ENCODE measurements at places on chromosomes 12 and 14.

- DNase-seq: no peak
Observed at GRCh38 chr12:64232196-64232595, 10.1 kb upstream of the KICS2 start.

GRCh38 chr12:5856692-5857091, 88.4 kb downstream of the ANO2 start:
- no peak for DNase-seq

DNA sequence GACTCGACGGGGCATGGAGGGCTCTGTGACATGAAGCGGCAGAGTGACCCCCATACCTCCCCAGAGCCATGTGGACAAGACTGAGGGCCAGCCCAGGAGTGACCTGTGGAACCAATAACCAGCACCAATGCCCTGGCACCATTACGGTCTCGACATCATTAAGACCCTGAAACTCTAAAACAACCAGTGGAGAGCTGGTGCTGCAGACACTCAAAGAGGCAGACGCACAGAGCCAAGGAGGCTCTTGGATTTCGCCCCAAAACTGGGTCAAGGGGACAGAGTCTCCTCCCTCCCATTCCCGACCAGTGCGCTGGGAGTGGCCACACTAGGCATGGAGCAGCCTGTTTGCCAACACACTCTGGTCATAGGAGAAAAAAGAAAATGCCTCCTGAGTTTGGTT, 41.6 kb upstream of the VASH1 start:
- DNase-seq: no peak

- DNase-seq: no peak
Observed at GRCh38 chr14:100844421-100844820, 18.5 kb downstream of the MEG3 start.

DNA sequence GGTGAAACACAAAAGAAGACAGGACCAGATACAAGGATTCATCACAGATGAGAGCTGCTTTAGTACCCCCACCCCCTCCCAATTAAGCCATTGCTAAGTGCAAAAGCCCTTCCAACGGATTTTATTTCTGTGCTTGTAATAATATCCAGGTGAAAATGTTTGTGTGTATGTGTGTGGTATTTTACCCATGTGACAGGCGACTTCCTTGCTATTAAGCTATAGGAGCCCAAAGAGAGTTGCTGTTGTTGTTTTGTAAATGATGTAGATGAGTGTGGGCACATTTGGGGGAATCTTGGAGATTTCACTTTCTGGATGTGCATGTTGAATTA, 3.2 kb upstream of the HOXC4 start:
- DNase-seq: no peak

DNA sequence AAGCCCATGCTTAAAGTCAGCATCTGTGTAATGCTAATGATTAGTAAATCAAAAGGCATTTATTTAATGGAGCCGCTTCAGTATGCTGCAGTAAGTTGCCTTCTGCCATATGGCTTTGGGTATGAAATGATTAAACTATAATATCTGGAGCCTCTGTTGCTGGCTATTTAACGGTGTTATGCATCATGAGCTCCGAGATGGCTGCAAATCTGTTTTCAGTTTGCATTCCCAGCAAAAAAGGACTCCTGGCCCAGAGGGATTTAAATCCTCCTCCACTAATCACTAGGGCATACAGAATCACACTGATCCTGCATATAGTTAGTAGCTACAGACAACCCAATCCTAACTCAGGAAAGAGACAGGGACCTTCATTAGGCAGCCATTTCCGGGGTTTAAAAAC, 171.5 kb upstream of the EEA1 start:
- DNase-seq: no peak

DNA sequence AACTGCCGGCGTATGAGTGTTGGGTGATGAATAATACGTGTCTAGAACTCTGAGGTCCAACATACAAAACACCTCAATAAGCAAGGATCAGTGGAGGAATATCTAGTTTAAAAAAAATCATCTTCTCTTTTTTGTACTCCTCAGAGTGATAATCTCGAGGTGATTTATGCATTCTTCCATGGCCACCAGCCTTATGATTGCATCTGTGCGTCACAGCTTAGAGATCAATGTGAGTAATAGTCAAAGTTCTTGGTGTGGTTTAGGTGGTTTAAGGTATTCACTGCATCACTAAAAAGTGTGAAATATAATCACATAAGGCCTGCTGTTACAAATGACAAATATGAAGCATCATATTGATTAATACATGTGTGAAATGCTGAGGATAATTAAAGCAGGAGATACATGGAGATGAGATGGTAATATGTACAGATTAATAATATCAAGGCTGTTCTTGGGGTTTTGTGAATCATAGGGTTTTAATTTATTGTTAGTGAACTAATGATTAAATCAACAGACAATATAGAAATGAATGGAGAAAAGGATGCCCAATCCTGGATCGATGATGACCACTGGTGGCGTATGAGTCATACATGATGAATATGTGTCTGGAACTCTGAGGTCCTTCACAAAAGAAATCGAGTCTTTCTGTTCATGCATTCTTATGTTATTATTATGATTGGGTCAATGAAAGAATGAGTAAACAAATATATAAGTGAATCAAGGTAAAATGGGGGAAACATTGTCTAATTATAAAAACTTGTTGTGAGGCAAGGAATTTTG, 68.8 kb upstream of the RTL1 start:
- DNase-seq: no peak

GRCh38 chr12:46490635-46491034, 118.1 kb upstream of the SLC38A2 start:
- no peak for DNase-seq

DNA sequence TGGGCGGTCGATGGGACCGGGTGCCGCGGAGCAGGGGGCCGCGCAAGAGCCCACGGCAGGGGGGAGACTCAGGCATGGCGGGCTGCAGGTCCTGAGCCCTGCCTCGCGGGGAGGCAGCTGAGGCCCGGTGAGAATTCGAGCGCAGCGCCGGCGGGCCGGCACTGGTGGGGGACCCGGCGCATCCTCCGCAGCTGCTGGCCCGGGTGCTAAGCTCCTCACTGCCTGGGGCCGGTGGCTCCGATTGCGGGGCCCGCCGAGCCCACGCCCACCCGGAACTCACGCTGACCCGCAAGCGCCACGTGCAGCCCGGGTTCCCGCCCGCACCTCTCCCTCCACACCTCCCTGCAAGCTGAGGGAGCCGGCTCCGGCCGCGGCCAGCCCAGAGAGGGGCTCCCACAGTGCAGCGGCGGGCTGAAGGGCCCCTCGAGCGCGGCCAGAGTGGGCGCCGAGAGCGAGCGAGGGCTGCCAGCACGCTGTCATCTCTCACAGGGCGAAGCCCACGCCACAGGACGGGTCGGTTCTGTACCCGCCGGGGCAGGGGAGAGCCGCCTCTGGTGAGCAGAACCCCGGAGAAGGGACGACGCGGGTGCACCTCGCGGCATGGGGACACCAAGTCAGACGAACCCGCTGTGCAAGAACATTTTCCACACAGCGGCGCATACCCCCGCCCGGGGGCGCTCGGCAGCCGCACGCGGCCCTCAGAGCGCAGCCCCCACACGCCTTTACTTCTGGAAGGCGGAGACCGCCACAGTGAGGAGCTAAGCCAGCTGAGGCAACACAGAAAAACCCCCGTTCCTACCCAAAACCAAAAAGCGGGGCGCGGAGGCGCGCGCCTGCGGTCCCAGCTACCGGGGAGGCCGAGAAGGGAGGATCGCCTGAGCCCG, 1.2 kb upstream of the SIVA1 start:
- no peak for DNase-seq

- DNase-seq: no peak
Observed at GRCh38 chr14:54498095-54498531, 9.3 kb upstream of the GMFB start.

GRCh38 chr14:100955201-100955600, 51.7 kb upstream of the RTL1 start:
- DNase-seq: no peak

DNA sequence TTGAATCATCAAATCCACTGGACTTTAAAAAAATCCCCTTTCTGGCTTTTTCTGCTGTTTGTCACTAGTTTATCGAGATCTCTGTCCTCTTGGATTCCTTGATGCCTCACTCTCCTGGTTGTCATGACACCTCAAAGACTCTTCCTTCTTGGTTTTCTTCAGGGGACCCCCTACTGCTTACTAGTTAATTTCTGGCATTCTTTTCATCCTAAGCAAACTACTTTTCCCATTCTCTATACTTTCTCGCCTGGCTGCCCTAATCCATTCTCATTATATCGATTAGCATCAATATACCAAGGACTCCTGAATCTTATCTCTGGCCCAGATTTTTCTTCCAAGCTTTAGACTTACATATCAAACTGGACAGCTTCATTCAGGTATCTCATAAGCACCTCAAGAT, 98.6 kb downstream of the NEDD1 start:
- DNase-seq: no peak

GRCh38 chr12:55280991-55281390, 15.4 kb downstream of the OR6C6 start:
- DNase-seq: no peak
